ENCODE measurements at places on chromosomes 5 and 9.

GRCh38 chr5:39395521-39395920 lies 29.3 kb downstream of the DAB2 start:
- DNase-seq = no peak

DNA sequence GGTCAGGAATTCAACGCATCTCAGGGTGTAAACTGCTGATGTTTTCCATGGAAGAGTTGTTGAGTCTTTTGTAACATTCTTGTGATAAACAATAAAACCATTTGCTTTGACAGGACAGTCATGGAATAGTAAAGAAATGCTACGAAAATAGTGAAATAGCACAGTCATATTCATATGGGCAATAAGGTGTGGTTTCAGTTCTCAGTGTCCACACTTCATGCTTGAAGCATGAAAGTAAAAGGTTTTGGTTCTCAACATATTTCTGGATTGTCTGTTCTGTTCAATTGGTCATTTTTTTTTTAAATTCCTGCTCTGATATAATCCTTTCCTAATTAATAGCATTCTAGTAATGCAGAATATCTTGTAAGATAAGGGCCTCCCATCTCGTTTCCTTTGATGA lies 467.6 kb upstream of the ZNF608 start:
- DNase-seq = no peak

GRCh38 chr9:84189904-84190303 lies 150.7 kb downstream of the SLC28A3 start:
- DNase-seq = no peak

DNA sequence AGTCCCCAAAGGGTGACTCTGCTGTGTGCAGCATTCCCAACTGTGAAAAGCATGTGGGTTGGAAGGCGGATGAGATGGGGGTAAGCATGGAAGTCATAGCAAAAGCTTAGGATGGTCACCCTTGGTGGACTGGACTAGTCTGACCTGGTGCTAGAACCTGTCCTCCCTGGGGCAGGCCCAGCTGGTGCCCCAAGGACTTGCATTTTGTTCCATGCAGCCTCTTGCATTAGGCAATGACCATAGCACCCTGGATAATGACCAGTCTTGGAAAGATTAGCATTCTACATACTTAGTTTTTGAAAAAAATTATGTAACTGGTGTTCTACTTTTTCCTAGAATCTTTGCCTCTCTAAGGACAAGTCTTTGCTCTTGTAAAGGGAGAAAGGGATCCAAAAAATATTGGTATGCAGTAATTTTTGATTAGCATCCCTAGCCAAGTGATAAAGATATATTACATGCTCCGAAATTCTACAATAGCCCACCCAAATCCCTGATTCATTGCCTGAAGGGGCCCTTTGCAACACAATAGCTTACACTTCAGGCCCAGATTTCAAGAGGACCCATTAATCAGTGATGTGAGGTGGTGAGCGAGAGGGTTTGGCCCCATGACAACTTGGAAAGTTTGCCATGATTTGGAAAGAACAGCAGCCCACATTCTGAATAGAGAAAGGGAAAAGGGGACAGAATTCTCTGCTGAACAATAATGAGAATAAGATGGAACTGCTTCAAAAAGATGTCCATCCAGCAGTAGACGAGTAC lies 93.3 kb upstream of the CD180 start:
- DNase-seq = no peak

DNA sequence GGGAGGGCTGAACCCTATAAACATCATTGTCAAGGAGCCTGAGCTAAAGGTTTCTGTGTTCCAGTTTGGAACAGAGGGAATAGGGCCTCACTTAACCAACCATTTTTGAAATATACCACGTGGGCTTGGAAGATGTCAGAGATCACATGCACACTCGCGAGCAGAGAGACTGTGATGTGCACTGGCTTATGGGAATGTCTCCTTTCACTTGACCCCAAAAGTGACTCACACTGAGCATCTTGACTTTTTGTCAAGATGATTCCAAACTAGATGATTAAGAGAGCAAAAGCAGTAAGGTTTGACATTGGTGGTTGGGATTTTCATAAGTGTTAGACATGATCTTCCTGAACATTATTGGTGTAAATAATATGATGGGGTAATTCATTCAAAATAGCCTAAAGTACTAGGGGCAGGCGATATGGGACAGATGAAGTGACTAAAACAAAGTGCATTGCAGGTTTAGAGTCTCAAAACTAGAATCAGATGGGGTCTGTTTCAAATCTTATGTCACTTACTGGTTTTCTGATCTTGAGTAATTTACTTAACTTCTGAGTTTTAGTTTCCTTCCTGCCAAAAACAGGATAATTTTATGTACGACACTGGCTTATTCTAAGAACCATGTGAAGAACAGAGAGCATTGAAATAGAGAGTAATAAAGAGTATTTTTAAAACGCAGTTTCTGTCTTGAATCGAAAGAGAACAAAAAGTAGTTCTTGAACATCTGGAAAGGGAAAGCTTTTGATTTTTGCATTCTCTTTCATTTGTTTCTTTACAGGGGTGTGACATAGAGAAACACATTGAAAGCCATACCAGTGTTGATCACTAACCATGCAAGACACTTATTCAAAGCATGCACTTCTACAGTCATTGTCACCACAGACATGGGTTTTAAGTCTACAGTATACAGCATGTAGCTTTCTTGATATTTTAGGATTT lies 383.0 kb downstream of the DIRAS2 start:
- DNase-seq = no peak

DNA sequence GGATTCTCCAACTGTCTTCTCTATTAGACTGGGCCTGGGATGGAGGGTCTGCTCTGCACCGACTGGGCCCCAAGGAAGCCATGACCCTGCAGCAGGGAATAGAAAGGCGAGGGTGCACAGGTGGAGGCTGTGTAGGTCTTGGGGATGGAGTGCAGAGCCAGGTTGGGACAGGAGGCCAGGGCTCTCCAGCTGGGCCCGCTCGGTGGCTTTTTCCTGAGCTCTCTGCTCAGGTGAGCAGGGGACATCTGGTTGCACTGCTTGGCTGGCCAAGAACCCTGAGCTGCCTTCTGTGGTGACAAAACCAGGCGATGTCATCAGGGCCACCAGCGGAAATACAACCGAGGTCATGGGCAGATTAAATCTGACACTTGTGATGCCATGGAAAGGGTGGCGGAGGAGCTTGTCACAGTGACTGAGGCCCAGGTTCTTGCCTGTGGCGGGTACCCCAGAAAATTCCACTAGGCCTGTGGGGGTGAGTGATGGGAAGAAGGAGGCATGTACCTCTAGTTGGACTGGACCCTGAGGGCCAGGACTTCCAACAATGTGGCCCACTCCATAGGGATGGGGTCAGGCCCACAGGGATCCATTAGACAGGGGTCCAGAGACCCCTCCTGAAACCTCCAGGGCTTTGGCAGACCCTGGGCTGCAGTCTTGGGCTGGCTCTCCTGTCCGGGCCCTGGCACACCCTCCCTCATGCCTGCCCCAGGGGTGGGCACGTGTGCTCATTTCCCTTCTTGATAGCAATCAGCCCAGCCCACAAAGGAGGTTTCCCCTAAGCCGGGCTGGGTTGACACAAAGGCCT lies 4.4 kb upstream of the IL3 start:
- DNase-seq = no peak

GRCh38 chr5:102040326-102040725 lies 255.8 kb downstream of the SLCO4C1 start:
- no peak for DNase-seq

- DNase-seq = no peak
These were observed 1.0 kb upstream of the HK3 start for GRCh38 chr5:176899946-176900779.

- no peak for DNase-seq
These were observed 276.0 kb upstream of the DAP start for GRCh38 chr5:11037080-11037479.
